Upper lobe of left lung (tissue), 6 donors: ENCODE measurements at places on chromosomes 1 and 21. TPM values are rescaled to one million over a fixed set of nuclear protein-coding genes. Genes with fewer than 3 reads are reported as not detected.
A peak's percentile ranks its signal among the peaks of the same experiment; 100 is the strongest.

GRCh38 chr1:160641323-160642280 lies 5.2 kb downstream of the SLAMF1 start:
- no peaks in the 10 kb centered on the region for H3K27me3 ChIP-seq
- H3K4me3 ChIP-seq: no peak overlapping the region
- DNase-seq: no peak
- H3K27ac ChIP-seq: peak overlapping the region; percentile 27
- no peaks in the 10 kb centered on the region for H3K36me3 ChIP-seq

GLIS1 gene
- total RNA-seq: not detected

ALPL gene
- 319 TPM for total RNA-seq

DNA sequence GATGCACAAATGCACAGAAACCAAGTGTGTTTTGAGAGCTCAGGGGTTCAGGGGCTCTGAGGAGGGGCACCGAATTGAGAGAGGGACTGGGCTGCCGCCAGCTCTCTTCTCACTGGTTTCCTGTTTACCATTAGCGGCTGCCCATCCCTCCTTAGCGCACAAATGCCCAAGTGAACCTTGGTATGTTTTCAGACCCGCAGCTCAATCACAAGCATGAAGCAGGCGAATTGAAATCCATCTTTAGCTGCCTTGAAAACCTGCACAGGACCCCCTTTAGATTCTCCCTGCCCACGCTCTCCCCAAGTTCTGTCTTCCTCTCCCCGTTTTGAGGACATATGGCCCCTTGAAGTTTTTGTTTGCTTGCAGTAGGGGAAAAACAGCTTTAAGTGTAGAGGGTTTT lies 61.1 kb upstream of the ACOT11 start:
- H3K4me1 ChIP-seq: peaks cover 43% of the 10 kb centered on the region
- peak overlapping the region; percentile 86 for H3K4me3 ChIP-seq
- no peak for DNase-seq
- peak overlapping the region; percentile 90 for H3K27ac ChIP-seq
- H3K27me3 ChIP-seq: no peaks in the 10 kb centered on the region

DNA sequence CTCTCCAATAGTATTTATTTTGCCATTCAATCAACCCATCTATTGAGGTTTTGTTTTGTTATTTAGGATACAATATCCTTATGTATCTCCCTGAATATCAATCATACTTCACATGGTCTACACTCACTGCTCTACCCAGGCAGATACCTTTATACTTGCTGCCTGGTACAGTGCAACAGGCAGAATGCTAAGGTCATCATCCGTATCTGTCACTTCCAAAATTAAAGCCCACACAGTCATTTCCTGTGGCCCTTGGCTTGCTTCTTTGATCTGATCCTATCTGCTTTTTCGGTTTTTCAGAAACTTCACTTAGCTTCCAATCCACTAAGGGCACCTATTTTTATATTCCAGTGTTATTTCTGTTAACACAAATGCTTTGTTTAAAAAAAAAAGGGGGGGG lies 22.3 kb upstream of the ZZZ3 start:
- peaks cover 17% of the 10 kb centered on the region for H3K36me3 ChIP-seq
- H3K4me3 ChIP-seq: no peak overlapping the region
- DNase-seq: no peak

- H3K4me1 ChIP-seq: no peaks in the 10 kb centered on the region
- no peaks in the 10 kb centered on the region for H3K36me3 ChIP-seq
- H3K27me3 ChIP-seq: no peaks in the 10 kb centered on the region
- H3K4me3 ChIP-seq: no peak overlapping the region
- no peak overlapping the region for H3K27ac ChIP-seq
- no peak for DNase-seq
Observed at GRCh38 chr21:40618191-40618973, 228.6 kb downstream of the DSCAM start.

- no peaks in the 10 kb centered on the region for H3K36me3 ChIP-seq
- DNase-seq: no peak
- no peaks in the 10 kb centered on the region for H3K27me3 ChIP-seq
- no peak overlapping the region for H3K4me3 ChIP-seq
- no peaks in the 10 kb centered on the region for H3K4me1 ChIP-seq
Observed at GRCh38 chr1:80926531-80926930, 874.2 kb upstream of the ADGRL2 start.

DNA sequence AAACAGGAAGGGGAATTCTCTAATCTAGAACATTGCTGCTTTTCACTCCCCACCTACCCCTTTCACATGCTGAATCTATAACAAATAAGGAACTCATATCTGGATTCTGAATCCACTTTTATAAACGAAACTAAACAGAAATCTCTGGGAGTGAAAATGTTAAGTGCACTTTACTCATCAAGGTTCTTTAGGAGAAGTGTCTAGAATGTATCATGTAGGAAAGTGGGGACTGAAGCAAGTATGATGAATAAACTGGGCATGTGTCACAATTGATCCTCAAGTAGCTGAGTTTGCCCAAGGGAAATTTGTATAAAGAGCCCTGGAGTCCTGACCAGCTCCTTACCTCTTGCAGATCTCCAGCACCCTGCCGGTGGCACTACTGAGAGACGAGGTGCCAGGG lies 19.8 kb downstream of the AVPR1B start:
- H3K4me3 ChIP-seq: no peak overlapping the region
- no peaks in the 10 kb centered on the region for H3K36me3 ChIP-seq
- DNase-seq: no peak
- H3K4me1 ChIP-seq: peaks cover 5% of the 10 kb centered on the region

SELENBP1 gene
- total RNA-seq: 466 TPM

GRCh38 chr1:9419369-9420041 lies 119.8 kb upstream of the SLC25A33 start:
- no peak for DNase-seq
- H3K27me3 ChIP-seq: no peaks in the 10 kb centered on the region
- no peak overlapping the region for H3K4me3 ChIP-seq
- H3K27ac ChIP-seq: no peak overlapping the region

GRCh38 chr1:114369930-114370329 lies 141.1 kb downstream of the TRIM33 start:
- peak overlapping the region; percentile 30 for H3K27ac ChIP-seq
- no peaks in the 10 kb centered on the region for H3K36me3 ChIP-seq
- DNase-seq: no peak
- no peaks in the 10 kb centered on the region for H3K27me3 ChIP-seq

SCYL3 gene
- 15.1 TPM for total RNA-seq

RAB7B gene
- 5.2 TPM for total RNA-seq
